ENCODE measurements at places on chromosomes 6 and 20.

- no peak for DNase-seq
Measured at GRCh38 chr20:16695628-16696027, 34.2 kb upstream of the SNRPB2 start.

DNA sequence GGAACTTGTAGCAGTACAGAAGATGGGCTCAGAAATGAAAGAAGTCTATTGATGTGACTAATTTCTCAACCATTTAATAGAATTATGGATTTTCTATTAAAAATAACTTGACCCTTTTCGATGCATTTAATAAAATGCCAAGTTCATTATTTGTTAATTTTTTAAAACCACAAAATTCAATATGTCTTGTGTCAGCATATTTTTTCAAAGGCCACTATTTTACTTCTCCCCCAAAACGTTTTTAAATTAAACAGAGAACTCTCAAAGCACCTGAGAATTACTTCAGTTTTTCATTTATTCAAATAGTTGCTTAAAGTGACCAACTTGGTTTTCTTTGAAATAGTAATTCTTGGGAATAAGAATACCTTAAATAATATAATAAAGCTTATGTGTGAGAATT lies 8.6 kb downstream of the TOP1 start:
- no peak for DNase-seq

- no peak for DNase-seq
Measured at GRCh38 chr6:121726596-121726995, 291.1 kb downstream of the GJA1 start.

DNA sequence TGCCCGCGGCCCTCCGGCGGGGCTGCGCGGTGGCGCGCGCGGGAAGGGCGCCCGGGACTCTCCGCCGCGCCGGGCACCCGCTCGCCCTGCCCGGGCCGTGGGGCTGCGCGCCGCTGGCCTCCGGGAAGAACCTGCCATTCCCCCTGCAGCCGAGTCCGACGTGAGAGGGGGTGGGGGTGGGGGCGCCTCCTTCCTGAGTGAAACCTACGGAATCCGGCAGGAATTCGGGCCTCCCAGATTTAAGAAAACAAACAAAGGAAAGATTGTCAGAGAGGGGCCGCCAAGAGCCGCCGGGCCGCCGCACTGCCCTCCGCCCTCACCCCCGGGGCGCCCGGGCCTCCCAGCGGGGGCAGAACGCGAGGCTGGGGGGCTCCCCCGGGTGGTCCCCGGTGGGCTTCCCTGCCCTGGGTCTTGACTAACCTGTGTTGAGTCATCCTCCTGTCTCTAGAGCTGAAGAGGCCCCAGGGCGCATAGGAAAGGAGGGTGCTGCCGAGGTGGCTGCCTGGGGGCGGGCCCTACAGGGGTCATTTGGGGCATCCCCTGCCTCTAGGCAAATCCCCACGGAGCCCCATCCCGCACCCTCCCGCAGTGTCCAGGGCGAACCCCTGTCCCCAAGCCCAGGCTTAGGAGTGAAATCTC lies 42.2 kb upstream of the FOXP4 start:
- no peak for DNase-seq

GRCh38 chr6:743320-744096 lies 50.6 kb upstream of the EXOC2 start:
- DNase-seq, result no peak

GRCh38 chr6:119110601-119111548 lies 32.4 kb upstream of the FAM184A start:
- DNase-seq, result no peak

- no peak for DNase-seq
Measured at GRCh38 chr20:7147220-7147601, 379.7 kb downstream of the BMP2 start.

GRCh38 chr6:28553384-28553985 lies 27.8 kb downstream of the GPX5 start:
- no peak for DNase-seq

DNA sequence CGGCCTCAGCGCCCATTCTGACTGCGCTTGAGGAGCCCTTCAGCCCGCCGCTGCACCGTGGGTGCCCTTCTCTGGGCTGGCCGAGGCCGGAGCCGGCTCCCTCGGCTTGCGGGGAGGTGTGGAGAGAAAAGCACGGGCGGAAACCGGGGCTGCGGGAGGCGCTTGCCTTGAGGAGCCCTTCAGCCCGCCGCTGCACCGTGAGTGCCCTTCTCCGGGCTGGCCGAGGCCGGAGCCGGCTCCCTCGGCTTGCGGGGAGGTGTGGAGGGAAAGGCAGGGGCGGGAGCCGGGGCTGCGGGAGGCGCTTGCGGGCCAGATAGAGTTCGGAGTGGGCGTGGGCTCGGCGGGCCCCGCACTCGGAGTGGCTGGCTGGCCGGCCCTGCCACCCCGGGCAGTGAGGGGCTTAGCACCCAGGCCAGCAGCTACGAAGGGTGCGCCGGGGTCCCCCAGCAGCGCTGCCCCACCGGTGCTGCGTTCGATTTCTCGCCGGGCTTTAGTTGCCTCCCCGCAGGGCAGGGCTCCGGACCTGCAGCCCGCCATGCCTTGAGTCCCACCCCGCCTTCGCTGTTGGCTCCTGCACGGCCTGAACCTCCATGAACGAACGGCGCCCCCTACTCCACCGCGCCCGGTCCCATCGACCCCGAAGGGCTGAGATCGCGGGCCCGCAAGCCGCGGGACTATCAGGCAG lies 45.7 kb upstream of the MCUR1 start:
- DNase-seq, result no peak

GRCh38 chr6:36979347-36979742 lies 6.7 kb downstream of the MTCH1 start:
- no peak for DNase-seq

GRCh38 chr20:51648571-51648947 lies 106.0 kb upstream of the NFATC2 start:
- DNase-seq, result no peak

- DNase-seq, result no peak
Measured at GRCh38 chr6:113630738-113631535, 226.2 kb upstream of the MARCKS start.
